Esophagus squamous epithelium (tissue), 5 donors: ENCODE measurements at places on chromosomes 5 and 9.

DNA sequence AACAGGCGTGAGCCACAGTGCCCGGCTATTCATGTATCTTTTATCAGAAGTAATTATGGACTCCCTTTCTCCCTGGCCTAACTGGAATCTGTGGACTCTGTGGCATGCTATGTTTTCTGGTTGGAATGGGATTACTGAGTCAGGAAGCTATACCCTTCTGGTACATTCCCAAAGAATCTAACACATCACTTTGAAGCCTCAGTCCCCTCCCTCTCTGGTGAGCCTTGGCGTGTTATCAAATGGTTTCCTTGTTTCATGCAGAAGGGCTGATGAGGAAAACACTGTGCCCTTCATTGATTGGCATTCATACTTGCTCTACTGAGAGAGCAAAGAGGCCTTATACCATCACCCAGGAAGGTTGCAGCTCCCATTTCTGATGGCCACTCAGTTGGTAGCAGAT lies 22.9 kb downstream of the C5orf15 start:
- no peak for DNase-seq

DNA sequence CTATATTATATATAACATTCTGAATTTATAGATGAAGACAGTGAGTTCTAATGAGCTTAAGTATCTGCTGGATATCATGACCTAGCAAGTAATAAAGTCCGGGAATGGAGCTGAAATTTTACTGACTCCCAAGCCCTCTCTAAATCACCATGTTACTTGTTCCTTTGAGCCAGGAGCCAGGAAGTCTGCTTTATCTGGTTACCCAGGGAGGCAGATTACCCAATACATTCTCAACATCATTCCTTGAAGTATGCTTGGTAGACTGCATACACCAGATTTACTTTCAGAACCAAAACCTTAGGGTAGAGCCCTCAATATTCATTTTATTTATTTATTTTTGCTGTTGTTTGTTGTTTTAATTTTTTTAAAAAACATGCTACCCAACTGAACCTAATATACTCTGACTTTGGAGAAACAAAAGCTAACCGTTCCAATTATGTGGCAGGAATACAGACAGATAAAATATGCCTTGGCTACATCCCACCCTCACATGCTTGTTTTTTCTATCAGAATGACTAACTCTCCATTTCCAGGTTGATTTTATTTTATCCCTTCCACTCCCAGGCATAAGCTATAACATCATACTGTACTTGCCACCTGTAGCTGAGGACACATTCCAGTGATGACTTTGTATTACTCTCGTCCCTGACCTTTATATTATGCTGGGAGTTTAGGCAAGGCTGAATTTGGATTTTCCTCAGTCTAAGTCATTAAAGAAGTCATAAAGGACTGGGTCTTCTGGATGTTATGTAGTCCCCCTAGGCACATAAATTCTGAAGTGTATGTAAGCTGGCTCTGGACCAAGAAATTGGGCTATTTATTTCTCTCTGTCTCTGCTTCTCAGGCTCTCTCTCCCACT lies 82.0 kb downstream of the YIPF5 start:
- DNase-seq: no peak

DNA sequence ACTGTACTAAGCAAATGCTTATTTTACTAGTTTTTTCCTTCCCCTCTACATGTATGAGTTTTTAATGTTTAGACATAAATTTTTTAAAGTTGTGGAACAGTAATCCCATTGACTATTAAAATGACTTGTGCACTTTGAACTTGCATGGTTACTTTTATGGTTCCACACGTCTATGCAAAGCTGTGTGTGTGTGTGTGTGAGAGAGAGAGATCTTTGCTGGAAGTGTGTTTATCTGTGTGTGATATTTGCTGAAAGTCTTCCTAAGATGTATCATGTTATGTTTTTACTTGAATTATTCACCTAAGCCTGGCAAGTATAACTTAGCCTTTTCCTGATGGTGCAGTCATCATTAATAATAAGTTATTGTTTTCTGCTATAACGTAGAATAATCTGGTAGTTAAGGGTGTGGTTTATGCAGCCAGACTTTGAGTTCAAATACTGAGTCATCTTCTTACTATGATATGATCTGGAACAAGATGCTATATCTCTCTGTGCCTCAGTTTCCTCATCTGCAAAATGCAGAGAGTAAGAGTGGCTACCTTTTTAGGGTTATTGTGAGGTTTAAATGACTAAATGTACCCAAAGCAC lies 138.6 kb downstream of the SMARCA2 start:
- no peak for DNase-seq

DNA sequence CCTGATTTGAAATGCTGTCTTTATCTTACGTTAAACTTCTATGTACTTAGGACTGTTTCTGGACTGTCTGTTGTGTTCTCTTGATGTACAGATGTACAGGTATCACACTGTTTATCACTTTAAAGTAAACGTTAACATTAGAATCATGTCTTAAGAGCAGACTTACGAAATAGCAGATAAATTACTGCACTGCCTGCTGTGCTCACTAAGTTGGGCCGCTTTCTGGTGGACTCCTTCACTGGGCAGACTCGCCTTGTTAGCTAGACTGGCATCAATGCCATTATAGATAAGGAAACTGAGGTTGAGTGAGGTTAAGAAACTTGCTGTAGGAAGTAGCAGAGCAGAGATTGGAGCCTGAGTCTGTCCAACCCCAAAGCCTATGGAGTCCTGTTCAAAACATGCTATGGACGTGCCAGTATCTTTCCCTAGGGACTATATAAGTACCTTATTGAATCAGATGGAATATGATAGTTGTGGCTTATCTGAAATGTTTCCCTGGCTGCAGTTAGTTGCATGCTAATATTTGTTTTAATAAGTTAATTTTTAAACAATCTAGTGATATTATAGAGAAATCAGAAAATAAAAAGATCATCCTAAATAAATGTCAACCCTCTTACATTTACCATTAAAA lies 16.9 kb downstream of the ZNF618 start:
- DNase-seq: no peak

DNA sequence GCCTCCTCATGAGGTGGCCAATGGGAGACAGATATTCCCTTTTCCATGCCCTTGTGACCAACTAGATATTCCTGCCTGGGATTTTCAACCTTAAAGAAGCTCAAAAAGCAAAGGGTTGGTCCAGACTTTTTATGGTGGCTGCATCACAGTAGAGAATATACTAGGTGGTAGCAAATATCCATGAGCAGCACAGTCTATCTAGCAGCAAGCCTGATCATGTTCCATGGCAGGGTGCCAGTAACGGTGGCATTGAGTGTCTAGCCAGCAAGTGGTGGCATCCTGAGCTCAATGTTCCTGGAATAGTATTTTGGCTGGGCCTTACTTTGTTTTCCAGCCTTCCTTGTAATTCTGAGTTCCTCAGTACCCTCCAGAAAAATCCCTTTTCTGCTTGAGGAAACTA lies 25.8 kb downstream of the CDC25C start:
- no peak for DNase-seq

DNA sequence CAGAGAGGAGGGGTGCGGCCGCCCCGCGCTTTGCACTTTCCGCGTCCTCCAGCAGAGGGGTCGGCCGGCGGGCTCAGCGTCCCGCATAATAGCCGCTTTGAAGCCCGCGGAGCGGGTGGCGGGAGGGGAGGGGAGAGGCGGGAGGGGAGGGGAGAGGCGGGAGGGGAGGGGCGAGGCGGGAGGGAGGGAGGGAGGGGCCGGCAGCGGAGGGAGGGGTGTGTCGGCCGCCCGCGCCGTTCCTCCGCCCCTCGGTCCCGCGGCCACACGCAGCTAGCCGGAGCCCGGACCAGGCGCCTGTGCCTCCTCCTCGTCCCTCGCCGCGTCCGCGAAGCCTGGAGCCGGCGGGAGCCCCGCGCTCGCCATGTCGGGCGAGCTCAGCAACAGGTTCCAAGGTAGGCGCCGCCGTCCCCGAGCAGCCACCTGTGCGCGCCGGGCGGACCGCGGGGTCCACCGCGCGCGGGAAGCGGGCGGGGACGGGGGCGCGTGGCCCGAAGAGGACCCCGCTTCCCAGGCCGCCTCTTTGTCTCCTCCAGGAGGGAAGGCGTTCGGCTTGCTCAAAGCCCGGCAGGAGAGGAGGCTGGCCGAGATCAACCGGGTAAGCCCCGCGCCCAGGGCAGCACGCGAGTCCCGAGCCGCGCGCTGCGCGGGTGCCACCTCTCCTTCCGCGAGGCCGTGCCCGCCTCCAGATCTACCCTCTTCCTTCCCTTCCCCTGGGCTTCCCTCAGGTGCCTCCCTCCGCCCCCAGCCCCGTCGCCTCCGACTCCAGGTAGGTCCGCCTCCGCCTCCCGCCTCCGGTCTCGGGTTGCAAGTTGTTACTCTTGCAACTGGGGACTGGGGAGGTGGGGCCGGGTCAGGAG lies at the start of gene AIF1L:
TSS of gene AIF1L (plus strand) at position 263 of the 857 bp plus-strand sequence. CDS start at position 362, 99 bp downstream.
- no peak for DNase-seq

- DNase-seq: no peak
Measured at GRCh38 chr9:97447001-97447400, 35.1 kb downstream of the TDRD7 start.

GRCh38 chr5:83430130-83431010 lies 41.2 kb upstream of the VCAN start:
- DNase-seq: no peak

DNA sequence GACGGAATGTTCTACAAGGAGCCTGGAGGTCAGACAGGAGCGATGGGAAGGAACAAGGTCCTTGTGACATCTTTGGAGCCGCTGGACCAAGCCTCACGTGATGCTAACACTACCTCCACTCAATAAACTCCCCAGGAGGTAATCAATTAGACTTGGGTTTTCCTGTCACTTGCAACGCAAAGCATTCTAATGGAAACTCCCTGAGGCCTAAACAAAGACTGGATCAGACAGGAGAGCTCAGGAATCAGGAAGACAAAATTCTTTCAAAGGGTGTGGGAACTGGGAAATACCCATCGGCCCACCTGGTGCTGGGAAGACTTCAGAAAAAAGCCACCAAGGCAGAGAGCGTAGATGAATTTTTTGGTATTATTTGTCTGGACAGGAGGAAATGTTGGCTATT lies 22.3 kb upstream of the UNC5A start:
- DNase-seq: no peak

GRCh38 chr5:163586531-163586956 lies 81.1 kb downstream of the MAT2B start:
- no peak for DNase-seq

- no peak for DNase-seq
Measured at GRCh38 chr5:74631081-74631953, 9.2 kb downstream of the ENC1 start.

GRCh38 chr5:133925269-133925668 lies 43.2 kb downstream of the C5orf15 start:
- DNase-seq: no peak

GRCh38 chr5:59757442-59757841 lies 136.1 kb downstream of the PDE4D start:
- no peak for DNase-seq

- DNase-seq: no peak
Measured at GRCh38 chr9:121500165-121500478, 478 bp upstream of the GGTA1 start.

DNA sequence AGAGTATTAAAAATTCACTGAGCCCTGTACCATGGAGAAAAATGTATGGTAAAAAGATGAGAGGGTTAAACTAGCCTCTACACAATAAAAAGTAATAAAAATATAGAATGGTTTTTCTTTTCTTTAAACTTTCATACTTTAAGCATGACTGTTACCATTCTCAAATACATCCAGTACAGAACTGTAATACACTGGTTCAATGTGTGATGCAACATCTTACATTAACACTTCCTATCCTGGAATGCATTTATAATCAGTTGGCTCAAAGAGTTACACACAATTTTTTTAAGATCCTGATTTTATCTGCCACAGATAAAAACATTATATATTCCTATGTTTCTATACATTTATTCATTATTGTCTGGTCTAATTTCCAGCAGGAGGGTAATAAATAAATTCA lies 4.7 kb downstream of the GNAQ start:
- DNase-seq: no peak

GRCh38 chr5:97629276-97629675 lies 446.2 kb upstream of the RIOK2 start:
- no peak for DNase-seq

DNA sequence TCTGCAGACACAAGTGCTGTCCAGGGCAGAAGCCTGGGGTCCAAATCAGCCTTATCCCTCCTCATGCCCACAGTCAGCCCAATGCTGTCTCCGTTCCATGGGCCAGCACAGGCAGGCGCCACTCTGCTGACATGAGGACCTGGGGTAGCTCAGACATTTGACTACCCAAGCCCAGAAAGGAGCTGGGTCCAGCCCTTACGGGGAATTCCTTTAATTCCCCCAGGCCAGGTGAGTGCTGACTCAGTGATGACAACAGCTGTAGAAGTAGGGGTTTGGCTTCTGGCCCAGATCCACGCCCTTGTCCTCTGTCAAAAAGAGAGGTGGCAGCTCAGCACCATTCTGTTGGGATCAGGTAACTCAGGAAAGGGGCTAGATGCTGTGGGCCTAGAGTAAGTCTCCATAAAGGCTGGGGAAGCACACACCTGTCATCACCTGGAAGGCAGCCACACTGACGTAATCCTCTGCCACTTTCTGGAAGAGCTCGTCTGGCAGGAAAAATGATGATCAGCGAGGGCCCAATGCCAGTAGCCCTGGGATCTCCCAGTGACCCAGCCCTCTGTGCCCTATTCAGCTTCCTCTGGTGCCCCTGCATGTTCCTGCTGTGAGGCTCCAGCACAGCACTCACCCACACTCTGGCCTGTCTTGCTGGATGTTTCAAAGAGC lies 1.9 kb downstream of the RAB24 start:
- DNase-seq: no peak

DNA sequence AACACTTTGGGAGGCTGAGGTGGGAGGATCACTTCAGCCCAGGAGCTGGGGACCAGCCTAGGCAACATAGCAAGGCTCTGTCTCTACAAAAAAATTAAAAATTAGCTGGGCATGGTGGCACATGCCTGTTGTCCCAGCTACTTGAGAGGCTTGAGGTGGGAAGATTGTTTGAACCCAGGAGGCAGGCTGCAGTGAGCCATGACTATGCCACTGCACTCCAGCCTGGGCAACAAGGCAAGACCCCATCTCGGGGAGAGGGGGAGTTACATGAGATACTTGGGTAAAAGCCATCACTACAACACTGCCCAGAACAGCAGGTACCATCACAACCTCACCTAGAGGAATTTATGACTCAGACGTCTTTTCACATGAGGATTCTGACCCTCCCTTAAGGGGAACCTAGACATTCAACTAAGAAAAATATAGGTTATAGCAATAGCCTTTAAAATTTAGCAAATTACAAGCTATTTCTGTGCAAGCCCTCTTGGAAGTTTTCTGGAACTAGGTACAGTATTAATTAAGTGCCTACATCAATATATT lies 143.5 kb downstream of the NFIB start:
- DNase-seq: no peak

DNA sequence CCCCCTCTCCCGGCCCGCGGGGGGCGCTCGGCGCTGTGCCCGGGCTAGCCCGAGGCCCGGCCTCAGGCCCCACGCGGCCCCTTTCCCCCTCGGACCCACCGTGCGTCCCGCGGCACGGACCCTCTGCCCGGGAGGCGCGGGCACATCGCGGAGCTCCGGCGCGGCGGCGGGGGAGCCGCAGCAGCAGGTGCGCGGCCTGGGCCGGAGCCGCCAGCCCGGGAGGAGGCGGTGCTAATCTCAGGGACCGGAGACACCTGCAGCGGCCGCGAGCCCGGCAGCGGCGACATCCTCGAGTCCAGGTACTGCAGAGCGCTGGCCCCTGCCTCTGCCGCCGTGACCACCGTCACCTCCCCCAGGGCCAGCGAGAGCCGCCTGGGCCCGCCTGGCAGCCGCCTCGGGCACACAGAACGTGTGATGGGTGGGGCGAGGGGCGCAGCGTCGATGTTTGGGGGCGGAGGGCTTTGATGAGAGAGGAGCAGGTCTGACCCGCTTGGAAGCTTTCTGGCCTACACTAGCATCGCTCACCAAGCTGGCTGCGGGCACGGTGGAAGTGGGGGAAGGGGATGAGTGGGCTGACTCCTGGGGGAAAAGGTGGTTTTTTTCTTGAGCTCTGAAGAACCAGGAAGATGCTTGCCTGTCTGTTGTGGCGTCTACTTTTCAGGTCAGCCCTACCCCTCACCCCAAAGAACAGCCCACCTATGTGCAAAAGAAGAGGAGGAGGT lies 524 bp downstream of the CYFIP2 start:
- no peak for DNase-seq
